ENCODE measurements at places on chromosomes 3 and 15.

- no peak for DNase-seq
These were observed 128.8 kb upstream of the IL12A start for GRCh38 chr3:159859836-159860235.

- no peak for DNase-seq
These were observed 60.6 kb downstream of the LSAMP start for GRCh38 chr3:116384717-116385116.

- no peak for DNase-seq
These were observed 27.1 kb downstream of the DUOX1 start for GRCh38 chr15:45156744-45157455.

DNA sequence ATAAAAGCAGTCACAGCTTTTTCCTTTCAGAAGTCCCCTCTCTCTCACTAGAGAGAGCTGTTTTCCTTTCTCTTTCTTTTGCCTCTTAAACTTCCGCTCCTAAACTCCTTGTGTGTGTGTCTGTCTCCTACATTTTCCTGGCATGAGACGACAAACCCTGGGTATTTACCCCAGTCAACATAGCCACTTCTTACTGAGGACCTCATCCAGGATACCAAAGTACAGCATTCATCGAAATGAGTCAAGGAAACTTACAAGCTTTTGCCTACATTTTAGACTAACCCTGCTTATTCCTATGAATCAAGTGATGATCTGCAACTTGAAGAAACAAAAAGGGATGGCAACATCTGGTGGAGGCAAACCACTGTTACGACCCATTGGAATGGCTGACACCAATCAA lies 16.7 kb downstream of the PATL2 start:
- no peak for DNase-seq

DNA sequence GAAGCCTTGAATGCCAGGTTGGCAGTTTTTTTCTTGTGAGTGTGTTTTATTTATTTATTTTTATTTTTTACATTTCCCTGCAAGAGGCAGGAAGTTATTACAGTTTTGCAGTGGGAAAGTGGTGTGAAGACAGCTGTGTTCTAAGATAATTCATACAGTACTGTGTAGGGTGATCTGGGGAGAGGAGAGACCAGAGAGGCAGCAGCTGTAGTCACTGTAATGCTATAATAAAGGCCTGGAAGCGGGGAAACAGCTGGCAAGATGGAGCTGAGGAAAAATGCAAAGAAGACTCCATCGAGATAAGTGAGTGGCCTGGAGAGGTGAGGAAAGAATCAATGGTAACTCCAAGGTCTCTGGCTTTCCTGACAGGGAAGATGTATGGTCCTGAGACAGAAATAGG lies 23.1 kb downstream of the CNTN3 start:
- DNase-seq: no peak

GRCh38 chr3:185815391-185816282 lies 9.2 kb downstream of the IGF2BP2 start:
- DNase-seq: no peak

DNA sequence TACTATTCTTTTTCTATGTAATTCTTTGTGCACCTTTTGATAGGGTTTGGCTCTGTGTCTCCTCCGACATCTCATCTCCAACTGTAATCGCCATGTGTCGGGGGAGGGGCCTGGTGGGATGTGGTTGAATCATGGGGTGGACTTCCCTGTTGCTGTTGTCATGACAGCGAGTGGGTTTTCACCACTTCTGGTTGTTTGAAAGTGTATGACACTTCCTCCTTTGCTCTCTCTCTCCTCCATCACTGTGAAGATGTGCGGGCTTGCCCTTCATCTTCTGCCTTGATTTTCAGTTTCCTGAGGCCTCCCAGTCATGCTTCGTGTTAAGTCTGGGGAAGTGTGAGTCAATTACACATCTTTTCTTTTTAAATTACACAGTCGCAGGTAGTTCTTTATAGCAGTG lies 225.8 kb upstream of the DPPA4 start:
- DNase-seq: peak; percentile 22

- DNase-seq: no peak
These were observed 45.4 kb downstream of the TM4SF4 start for GRCh38 chr3:149519912-149520311.

- DNase-seq: no peak
These were observed 90.2 kb downstream of the LINGO1 start for GRCh38 chr15:77542491-77543001.

DNA sequence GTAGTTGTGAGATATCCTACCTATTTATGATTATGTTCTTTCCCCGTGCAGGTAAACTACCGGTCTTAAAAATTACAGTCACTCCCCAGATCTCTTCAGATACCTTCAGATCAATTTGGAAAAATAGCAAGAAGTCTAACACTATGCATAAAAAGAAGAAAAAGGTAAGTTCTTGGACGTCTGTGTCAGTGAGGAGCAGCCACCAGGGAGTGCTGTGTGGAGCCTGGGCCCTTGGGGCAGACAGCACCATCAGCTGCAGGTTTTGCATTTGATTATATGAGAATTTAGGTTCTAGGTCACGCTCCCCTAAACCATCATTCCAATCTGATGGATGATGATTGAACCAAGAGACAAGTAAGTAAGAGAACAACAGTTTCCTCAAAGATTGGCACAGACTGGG lies 8.9 kb upstream of the RNF7 start:
- no peak for DNase-seq

- no peak for DNase-seq
These were observed 18.7 kb downstream of the TMF1 start for GRCh38 chr3:69033470-69033869.

DNA sequence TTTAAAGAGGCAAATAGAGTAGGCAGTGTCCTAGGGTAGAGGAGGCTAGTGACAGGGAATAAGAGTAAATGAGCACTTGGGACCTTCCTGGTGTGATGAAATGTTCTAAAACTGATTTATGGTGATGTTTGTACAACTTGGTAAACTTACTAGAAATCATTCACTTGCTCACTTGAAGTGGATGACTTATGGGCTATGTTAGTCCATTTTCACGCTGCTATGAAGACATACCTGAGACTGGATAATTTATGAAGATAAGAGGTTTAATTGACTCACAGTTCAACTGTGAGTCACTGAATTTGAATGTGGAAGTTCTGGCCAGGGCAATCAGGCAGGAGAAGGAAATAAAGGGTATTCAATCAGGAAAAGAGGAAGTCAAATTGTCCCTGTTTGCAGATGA lies 31.7 kb upstream of the DHX36 start:
- no peak for DNase-seq

DNA sequence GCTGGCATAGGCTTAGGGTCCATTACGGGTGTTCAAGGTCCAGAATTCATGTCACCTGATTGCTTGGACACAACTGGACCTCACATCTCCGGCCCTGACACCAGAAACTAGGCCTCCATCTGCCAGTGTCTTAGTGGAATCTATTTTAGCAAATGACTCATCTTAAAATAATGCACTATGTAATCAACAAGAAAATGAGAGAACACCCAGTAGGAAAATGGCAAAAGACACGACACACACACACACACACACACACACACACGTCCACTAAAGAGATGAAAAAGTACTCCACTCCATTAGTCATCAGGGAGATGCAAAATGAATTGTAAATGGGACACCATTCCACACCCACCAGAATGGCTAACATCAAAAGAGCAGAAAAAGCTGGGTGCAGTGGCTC lies 11.2 kb downstream of the APBA2 start:
- no peak for DNase-seq

GRCh38 chr15:40843885-40844695 lies at the start of gene SPINT1:
Gene SPINT1 (plus strand): TSS chr15:40844048. CDS start chr15:40844555, 507 bp downstream.
- DNase-seq: peak; percentile 83

GRCh38 chr15:28269097-28269496 lies 52.9 kb downstream of the HERC2 start:
- DNase-seq: no peak

- no peak for DNase-seq
These were observed 550 bp downstream of the CLN6 start for GRCh38 chr15:68228971-68229385.

- DNase-seq: no peak
These were observed 24.6 kb downstream of the GTF2E1 start for GRCh38 chr3:120767106-120767505.

GRCh38 chr15:100849021-100849854 lies 30.4 kb upstream of the ALDH1A3 start:
- DNase-seq: peak; percentile 60

DNA sequence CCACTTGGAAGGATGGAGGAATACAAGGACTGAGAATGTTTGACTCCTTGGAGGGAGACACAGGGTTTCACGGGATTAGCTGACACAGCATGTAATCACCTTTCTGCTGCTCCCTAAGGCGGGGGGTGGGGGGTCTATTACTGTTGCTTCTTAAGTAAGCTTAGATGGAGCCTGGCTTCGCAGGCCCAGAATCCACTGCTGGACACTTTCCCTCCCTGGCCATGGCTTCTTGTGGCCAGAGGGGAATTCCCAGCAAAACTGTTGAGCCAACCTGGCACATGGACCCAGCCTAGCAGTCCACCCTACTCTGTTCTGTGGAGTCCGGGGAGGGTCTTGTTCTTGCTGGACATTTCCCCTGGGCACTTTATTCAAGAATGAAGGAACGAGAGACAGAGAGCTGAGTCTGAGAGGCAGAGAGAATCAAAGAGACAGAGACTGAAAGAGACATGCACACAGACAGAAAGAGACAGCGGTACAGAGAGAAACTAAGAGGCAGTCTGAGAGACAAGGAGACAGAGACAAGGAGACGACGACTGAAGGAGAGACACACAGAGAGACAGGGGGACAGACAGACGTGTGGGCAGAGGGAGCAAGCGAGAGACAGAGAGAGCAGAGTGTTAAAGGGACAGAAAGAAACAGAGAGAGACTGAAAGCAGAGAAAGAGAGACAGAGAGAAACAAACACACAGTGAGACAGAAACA lies 55.6 kb upstream of the DLG1 start:
- no peak for DNase-seq

DNA sequence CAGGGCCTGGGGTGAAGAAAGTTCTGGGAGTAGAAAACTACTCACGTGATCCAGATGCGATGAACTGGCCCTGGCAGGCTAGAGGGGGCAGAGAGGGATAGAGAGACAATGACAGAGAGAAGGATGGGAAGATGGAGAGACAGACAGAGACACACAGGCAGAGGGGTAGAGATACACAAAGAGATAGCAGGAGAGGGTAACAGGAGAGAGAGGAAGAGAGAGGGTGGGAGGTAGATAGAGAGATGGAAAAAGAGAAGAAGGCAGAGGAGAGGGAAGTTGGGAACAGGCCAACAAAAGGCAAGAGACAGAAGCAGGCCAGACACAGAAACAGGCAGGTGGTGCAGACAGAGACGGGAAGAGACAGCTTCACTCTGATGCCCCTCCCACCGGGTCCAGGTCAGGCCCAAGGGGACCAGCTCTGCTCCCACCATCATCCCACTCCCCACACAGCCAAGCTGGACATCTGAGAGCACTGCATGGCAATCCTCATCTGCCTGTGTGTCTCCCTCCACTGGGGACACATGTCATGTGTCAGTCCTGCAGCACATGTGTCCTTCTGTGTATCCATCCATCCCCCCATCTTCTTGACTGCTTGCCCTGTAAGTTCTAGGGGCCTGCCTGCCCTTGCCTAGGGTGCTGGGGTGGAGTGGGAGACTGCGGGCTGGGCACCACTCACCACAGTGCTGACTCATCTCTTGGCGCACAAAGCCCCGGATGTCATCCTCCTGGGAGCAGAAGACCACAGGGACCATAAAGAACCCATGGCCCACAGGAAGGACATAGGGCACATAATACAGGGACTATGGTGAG lies 2.2 kb upstream of the UCN2 start:
- peak; percentile 21 for DNase-seq

GRCh38 chr15:91135201-91136130 lies 35.4 kb downstream of the SV2B start:
- DNase-seq: no peak

DNA sequence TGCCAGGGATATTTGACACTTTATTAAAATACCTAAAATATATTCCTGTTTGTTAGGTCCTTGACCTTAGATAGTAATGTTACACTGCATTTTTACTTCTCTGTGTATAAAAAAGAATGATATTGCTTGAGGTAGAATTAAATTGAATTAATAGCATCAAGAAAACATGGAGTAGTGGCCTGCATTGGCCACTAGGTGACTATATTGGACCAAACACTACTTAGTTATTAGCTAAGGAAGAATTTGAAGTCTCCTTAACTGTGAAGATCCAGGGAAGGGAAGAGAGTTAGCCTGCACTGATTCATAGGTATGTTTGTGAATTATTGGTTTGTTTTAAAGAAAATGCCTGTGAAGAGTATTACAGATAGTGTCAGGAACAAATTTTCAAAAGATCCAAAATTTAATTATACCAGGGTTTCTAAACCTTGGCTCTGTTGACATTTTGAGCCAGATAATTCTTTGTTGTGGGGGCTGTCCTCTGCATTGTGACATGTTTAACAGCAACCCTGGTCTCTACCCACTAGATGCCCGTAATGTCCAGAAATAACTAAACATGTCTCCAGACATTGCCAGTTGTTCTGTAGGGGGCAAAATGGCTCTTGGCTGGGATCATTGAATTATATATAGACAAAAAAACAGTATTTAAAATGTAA lies 103.6 kb upstream of the THSD4 start:
- DNase-seq: no peak

DNA sequence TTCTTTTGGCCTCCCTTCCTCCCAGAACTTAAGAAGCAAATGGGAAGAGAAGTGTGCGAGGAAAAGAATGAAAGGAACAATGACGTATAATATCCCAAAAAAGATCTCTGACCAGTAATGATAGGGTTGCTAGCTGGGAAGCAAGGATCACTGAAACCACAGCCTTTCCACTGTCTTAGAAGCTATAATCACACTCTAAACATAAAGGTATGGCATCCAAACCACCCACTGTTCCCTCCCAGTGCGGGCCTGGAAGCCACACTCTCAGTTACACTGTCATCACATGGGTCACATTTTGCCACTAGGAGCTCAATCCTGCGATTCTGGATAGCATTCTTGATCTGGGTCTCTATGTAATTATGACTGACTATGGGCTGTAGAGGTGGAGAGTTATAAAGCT lies 131.6 kb upstream of the HACD2 start:
- DNase-seq: no peak

GRCh38 chr3:144403040-144403457 lies 431.4 kb downstream of the DIPK2A start:
- no peak for DNase-seq

DNA sequence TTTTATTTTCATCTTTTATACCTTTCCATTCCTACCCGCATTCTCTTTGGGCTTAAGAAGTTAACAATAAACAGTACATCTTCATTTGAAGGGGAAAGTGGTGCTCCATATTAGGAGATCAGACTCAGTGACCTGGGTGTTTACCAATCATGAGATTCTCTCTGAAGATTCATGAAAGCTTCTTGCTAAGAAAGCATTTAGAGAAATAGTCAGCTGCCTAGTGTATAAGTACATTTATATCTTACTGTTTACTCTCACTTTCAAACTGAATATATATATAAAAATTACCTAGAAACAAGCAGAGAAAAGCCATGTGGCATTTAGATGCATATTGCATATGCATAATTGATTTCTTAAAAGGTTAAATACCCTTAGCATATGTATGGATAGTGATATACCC lies 100.5 kb downstream of the KCNH8 start:
- DNase-seq: no peak

- no peak for DNase-seq
These were observed 476.3 kb downstream of the AGBL1 start for GRCh38 chr15:86555939-86556338.

GRCh38 chr15:61047783-61048182 lies 181.3 kb downstream of the RORA start:
- DNase-seq: no peak
